Natural killer cell treated with Interleukin-12 subunit alpha and Interleukin-12 subunit beta and Interleukin-15 and Interleukin-18, amount 100 ng/mL, for 72 hours (primary cell): ENCODE measurements at places on chromosomes 5 and 9.

DNA sequence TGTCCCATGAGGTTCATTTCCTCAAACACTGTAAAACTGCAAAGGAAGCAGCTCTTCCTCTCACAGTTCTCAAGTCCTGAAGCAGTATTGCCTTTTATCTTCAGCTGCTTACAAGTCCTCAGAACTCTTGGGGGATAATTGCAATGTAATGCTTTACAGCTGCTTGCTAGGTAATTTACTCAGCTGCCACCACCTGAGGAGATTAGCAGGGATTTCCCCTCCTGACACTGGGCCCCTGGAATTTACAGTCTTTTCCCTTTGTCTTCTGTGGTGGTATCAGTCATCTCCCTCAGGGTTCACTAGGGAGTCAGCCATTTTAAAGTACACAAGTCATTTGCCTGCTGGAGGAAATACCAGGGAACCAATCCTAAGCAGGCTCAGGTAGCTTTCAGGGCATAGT lies 754.3 kb upstream of the GRAMD2B start:
- no peak for DNase-seq

DNA sequence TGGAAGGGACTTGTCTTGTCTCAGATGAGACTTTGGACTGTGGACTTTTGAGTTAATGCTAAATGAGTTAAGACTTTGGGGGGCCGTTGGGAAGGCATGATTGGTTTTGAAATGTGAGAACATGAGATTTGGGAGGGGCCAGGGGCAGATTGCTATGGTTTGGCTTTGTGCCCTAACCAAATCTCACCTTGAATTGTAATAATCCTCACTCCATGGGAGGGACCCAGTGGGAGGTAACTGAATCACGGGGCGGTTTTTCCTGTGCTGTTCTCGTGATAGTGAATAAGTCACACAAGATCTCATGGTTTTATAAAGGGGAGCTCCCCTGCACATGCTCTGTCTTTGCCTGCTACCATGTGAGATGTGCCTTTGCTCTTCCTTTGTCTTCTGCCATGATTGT lies 72.1 kb downstream of the RAI14 start:
- no peak for DNase-seq

- no peak for DNase-seq
Measured at GRCh38 chr5:153780876-153781705, 257.6 kb downstream of the FAM114A2 start.

DNA sequence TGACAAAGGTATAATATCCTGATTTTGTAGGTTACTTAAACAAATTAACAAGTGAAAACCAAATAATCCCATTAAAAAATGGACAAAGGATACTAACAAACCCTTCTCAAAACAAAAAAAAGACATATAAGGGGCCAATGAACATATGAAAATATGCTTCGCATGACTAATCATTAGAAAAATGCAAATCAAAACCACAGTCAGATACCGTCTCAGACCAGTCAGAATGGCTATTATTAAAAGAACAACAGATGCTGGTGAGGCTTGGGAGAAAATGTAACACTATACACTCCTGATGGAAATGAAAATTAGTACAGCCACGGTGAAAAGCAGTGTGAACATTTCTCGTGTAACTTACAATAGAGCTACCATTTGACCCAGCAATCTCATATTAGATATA lies 1542.2 kb upstream of the CDH9 start:
- no peak for DNase-seq

- no peak for DNase-seq
Measured at GRCh38 chr9:116080561-116080960, 73.0 kb upstream of the PAPPA start.

DNA sequence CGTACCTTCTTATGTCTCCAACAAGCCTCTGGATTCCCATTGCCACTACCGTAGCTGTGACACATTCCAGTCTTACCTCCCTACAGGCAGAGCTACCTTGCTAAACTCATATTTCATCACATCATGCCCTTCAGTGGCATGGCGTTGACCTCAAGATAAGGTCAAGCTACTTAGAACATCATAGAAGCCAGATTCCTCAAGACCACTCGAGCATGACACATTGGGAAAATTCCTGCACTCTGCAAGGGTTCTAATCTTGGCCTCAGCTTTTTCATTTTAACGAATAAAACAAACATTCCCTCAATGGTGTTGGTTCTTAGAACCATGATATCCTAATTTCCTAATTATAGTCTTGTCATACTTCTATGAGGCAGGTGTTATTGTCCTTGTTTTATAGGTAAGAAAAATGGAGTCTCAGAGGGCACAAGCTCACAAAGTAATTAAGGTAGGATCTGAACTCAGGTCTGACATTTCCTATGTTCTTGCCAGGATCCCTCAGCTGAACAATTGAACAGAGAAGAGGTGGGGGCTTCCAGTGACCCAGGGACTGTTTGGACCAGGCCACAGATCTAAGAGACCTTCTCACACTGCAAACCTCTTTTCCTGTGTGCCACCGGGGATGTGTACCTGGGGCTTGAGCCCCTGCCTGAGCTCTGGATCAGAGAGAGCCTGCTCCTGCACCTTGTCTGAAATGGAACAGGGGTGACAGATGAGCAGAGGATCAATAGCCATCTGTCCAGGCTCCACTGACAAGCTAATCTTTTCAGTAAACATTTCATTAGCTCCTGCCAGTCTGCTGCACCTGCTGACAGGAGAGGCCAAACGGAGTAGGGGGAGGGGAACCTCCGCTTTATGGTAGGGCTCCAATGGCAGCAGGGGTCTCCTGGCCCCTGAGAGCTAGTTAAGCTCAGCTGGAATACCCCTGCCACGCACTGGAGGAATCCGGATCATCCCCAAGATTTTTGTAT lies 49.3 kb downstream of the ALG2 start:
- DNase-seq = no peak

DNA sequence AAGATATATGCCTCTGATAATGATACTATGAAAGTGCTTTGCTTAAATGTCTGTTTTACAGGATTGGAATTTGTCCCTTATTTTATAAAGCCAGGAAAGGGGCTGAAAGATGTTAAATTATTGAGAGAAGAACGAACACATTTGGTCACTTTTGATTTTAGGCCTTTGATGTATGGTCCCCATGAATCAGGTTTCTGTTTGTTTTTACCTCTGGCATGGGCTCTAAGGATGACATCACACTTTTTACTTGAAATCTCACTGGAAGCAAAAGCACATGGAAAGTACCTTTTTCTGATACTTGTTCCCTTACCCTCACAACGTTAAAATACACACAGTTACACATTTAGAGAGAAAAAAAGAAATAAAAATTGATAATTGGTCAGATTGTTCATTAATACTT lies 6.9 kb downstream of the OTULIN start:
- DNase-seq = no peak
